EH (cell line): ENCODE measurements at places on chromosomes 2 and 18.

DNA sequence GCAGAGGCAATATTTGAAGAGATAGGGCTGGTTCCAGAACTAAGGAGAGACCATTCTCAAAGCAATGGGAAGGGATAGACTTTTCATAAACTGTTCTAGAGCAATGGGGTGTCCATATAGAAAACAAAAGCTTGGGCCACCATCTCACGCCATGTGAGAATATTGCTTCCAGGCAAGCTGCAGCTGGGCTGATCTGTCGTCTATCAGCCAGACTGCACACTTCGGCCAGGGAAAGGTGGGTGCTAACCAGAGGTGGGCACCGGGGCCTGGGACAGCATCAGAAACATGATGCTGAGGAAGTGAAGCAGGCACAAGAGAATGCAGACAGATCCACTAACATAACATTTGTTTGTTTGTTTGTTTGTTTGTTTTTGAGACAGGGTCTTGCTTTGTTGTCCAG is 43.7 kb downstream of the MYO7B start:
- DNase-seq = no peak

- peak; percentile 4 for DNase-seq
These were observed 491 bp downstream of the ALK start for GRCh38 chr2:29920631-29921559.

DNA sequence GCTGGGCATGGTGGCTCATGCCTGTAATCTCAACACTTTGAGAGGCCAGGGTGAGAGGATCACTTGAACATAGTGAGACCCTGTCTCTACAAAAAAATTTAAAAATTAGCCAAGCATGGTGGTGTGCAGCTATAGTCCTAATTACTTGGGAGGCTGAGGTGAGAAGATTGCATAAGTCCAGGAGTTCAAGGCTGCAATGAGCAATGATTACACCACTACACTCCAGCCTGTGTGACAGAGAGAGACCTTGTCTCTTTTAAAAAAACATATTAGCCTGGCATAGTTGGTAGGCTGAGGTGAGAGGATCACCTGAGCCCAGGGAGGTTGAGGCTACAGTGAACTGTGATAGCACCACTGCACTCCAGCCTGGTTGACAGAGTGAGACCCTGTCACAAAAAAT is 13.7 kb downstream of the TRAPPC8 start:
- no peak for DNase-seq

GRCh38 chr2:37181726-37182684 is 6.5 kb downstream of the SULT6B1 start:
- DNase-seq = peak; percentile 86

GRCh38 chr2:201839727-201840126 is 33.4 kb downstream of the CDK15 start:
- no peak for DNase-seq

DNA sequence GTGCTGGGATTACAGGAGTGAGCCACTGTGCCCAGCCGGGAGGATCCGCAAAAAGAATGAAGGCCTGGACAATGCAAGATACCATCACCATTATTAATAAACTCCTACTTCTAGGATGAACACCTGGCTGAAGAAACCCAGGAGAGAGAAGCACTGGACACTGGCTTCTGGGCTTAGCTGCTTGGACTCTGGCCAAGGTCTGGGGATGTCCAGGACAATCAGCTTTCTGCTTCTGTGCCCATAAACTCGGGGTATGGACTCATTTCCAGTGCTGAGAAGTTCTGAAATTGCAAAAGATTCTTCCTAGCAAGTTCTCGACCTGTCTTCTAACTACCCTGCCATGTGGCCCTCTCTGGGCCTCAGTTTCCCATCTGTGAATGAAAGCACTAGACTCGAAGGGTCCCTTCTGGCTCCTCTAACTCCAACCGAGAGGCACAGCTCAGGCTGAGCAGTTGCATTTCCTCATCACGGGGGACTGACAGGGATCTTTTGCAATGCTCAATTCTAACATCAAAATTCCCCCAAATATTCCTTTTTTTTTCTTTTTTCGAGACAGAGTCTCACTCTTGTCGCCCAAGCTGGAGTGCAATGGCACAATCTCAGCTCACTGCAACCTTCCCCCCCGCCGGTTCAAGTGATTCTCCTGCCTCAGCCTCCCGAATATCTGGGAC is 2.4 kb upstream of the SH2D6 start:
- DNase-seq = no peak

DNA sequence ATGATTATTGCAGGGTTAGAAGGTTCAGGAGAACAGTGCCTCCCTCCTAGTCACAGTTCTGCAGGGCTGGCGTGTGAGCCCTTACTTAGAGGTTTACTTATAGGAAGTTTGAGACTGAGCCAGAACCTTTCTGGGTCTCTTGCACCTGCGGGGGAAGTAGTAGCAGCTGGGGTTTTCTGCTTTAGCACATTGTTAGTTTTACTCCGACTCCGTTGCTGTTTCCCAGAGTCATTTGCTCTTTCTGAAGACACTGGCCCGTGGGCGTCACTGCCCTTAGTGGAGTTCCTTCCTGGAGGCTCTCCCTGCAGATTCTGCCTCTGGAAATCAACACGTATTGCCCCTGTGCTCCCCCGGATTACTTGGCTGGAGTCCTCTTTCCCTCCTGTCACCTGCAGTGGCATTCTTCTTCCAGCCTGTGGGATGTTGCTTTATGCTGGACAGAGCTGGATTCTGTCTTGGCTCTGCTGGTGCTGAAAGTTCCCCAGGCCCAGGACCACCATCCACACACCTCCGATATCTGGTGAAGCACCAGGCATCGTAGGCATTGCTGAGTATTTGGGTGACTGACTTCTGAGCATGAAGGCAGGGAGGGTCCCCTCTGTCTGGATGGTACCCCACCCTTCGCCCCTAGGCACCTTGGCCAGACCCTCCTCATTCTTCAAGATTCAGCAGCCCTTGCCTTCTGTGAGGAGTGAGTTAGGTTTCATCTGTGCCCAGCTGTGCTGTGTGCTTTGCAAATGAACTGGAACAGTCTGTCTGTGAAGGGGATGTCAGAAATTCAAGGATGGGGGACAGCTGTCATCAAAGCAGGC is 51.7 kb downstream of the AGAP1 start:
- no peak for DNase-seq

GRCh38 chr2:109322111-109322510 is 193.1 kb downstream of the SH3RF3 start:
- peak; percentile 99 for DNase-seq

GRCh38 chr2:59770651-59771050 is 782.8 kb downstream of the BCL11A start:
- DNase-seq = no peak

- no peak for DNase-seq
These were observed 511.4 kb downstream of the ADCYAP1 start for GRCh38 chr18:1416074-1416473.

DNA sequence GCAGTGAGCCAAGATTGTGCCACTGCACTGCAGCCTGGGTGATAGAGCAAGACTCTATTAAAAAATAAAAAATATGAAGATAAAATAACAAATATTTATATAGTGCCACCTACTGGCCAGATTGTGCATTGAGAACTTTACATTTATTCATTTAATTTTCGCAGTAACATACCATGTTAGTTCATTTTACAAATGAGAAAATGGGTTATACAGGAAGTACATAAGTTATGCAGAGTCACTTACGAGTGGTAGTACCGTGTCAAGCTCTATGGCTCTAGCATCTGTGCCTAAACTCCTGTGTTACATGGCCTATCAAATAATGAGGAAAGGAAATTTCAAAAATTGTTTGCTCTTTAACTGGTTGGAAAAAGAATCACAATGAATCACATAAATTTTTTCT is 27.9 kb downstream of the RIF1 start:
- DNase-seq = peak; percentile 31

DNA sequence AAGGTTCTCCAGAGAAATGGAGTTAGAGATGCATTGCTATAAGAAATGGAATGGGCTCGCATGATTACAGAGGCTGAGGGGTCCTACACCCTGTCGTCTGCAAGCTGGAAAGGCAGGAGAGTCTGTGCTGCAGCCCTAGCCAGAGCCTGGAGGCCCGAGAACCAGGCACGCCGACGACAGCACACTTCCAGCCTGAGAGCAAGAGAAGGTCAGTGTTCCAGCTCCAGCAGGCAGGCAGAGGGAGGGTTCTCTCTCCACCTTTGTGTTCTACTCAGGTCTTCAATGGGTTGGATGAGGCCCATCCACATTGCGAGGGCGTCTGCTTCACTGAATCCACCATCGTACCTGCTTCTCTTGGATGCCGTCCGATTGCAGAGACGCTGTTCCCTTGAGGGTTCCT is 177.6 kb upstream of the HDAC4 start:
- DNase-seq = no peak

- no peak for DNase-seq
These were observed 1.7 kb downstream of the DIPK1C start for GRCh38 chr18:74455386-74455785.

DNA sequence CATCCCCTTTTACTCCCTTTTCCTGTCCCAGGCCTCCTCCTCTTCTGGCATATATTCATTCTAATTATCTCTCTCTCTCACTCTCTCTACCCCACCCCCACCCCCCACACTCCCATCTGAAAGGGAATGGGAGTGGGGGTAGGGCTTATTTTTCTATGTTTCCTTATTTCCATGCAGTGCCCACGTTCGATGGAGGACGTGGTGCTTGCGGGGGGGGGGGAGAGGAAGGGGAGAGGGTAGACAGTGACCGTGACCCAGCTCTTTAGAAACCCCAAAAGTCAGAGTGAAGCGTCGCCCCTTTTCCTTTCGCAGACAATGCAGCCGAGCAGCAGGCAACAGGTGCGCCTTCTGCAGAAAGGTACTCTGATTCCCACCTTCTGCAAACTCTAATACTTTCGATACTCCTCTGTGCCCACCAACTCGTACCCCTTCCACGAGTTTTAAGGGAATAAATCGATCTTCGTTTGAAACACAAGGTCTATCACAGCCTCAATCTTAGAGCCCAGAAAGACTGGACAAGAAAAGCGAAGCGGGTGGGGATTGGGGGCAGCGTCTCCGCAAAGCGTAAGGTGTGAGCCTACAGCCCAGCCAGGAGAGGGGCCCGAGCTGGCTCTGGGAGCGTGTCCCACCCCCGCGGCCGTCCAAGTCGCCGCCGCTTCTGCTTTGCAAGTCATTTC is 891 bp upstream of the NR4A2 start:
- DNase-seq = no peak

- DNase-seq = peak; percentile 63
These were observed 30.1 kb upstream of the ITGA6 start for GRCh38 chr2:172397148-172397834.

GRCh38 chr2:241582806-241583205 is 24.3 kb downstream of the BOK start:
- DNase-seq = no peak

GRCh38 chr2:214481204-214481603 is 70.3 kb downstream of the VWC2L start:
- peak; percentile 37 for DNase-seq

DNA sequence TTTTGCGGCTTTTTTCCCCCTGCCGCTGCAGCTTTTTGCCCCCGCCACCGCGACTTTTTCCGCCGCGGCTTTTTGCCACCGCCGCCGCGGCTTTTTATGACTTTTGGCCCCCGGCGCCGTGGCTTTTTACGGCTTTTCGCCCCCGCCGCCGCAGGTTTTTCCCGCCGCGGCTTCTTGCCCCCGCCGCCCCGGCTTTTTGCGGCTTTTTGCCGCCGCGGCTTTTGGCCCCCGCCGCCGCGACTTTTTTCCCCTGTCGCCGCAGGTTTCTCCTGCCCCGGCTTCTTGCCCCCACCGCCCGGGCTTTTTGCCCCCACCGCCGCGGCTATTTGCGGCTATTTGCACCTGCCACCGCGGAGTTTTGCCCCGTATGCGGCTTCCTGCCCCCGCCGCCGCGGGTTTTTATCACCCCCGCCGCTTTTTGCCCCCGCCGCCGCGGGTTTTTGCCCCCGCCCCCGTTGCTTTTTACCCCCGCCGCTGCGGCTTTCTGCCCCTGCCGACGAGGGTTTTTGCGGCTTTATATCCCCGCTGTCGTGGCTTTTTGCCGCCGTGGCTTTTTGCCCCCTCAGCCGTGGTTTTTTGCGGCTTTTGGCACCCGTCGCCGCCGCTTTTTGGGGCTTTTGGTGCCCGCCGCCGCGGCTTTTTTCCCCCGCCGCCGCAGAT is 2750.9 kb downstream of the RPIA start:
- DNase-seq = no peak

DNA sequence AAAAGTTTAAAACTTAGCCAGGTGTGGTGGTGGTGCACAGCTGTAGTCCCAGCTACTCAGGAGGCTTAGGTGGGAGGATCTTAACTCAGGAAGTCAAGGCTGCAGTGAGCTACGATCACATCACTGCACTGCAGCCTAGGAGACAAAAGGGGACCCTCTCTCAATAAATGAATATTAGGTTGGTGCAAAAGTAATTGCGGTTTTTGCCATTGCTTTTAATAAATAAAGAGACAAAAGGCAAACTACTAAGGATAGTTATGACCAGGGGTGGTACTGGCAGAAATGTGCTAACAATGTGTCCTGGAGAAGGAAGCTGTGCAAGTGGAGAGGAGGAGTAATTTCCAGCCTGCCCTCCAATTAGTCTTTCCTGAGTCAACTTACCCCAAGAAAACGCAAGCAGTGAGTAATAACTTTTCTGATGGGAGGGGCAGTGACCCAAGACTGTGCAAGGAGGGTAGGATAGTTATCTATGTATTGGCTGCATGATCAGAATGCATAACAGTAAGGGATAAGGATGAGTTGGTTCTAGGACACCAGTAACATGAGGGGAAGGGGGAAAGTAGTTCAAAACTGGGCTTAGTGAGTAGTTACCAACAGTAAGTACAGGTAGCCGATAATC is 1.5 kb downstream of the EXOC6B start:
- DNase-seq = peak; percentile 73

DNA sequence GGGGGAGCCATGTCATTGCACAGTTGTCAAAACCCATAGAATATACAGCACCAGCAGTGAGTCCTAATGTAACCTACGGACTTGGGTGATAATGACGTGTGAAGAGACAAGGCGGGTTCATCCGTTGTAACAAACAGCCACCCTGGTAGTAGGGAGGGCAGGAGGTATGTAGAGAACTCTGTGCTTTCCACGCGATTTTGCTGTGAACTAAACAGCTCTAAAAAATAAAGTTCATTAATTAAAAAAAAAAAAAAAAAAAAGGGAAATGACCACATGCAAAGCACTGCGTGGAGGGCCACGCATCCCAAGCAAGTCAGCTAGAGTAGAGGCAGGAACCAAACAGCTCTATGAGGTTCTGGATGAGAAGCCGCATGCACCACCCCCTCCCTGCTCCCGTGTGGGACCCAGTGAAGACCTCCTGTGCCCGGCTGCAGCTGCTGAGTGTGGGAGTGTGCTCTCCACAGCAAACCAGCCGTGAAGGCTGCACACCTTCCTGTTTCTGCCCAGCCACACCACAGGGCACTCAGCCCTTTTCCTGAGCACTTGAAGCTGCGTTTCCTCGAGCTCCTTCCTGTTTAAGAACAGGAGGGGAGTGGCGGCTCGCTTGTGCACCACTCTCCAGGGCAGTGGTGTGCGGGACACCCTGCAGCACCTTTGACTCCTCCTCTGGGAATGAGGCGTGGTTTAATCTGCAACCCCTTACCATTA is 65.6 kb downstream of the ODC1 start:
- no peak for DNase-seq

GRCh38 chr2:138881126-138881525 is 100.9 kb upstream of the NXPH2 start:
- no peak for DNase-seq

- DNase-seq = peak; percentile 78
These were observed 65.1 kb downstream of the CUL3 start for GRCh38 chr2:224520064-224520463.

GRCh38 chr2:163779970-163780597 is 44.3 kb upstream of the FIGN start:
- DNase-seq = no peak
